ENCODE measurements at places on chromosomes 12 and 14.

GRCh38 chr14:97266653-97267052 lies 469.5 kb downstream of the VRK1 start:
- no peak for DNase-seq

DNA sequence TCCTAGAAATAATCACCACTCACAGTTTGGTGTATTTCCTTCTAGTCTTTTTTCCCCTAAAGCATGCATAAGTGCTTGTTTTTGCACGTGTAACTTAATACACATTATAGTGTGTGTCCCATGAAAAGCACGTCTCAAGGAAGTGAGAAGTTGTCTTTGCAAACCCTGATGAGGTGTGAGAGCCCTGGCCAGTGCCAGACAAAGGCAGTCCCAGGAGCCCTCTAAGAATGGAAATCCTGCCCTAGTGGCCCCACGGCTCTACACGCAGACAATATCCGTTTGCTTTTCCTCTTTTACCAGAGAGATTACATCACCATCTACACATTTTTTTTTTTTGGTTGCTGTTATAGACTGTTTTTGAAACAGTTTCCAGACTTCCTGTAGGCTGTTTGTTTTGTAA lies 85.5 kb upstream of the FZD10 start:
- DNase-seq, result no peak

GRCh38 chr14:28307506-28307905 lies 459.1 kb upstream of the FOXG1 start:
- DNase-seq, result no peak

GRCh38 chr12:6925239-6925539 lies 2.6 kb upstream of the ATN1 start:
- peak; percentile 60 for DNase-seq

GRCh38 chr12:211142-211465 lies 2.9 kb downstream of the SLC6A12 start:
- DNase-seq, result no peak
